ENCODE measurements at places on chromosomes 4 and X. TPM values are rescaled to one million over a fixed set of nuclear protein-coding genes. Genes with fewer than 3 reads are reported as not detected.

The REPS2 gene
- 1.2 TPM for total RNA-seq

The ANXA10 gene
- 3.4 TPM for total RNA-seq

The ADH6 gene
- not detected for total RNA-seq

The TEX11 gene
- not detected for total RNA-seq

The NXF2B gene
- total RNA-seq: not detected

The SPANXN4 gene
- total RNA-seq: not detected

The BMX gene
- not detected for total RNA-seq

The NPFFR2 gene
- not detected for total RNA-seq

The EDA2R gene
- total RNA-seq: 12.2 TPM

The DDIT4L gene
- total RNA-seq: 0.32 TPM

The GPM6B gene
- total RNA-seq: 0.11 TPM

The FAM47A gene
- total RNA-seq: not detected

The SLIT2 gene
- total RNA-seq: not detected

The TRPC5OS gene
- not detected for total RNA-seq

The CCDC110 gene
- total RNA-seq: 0.06 TPM

The SLC9B1 gene
- not detected for total RNA-seq

The SHROOM3 gene
- total RNA-seq: 11.1 TPM

The CRLF2 gene
- total RNA-seq: 1.0 TPM

The P2RY10 gene
- total RNA-seq: not detected

The GYPB gene
- not detected for total RNA-seq

The YY2 gene
- total RNA-seq: 2.5 TPM

The BRS3 gene
- not detected for total RNA-seq

The DCAF12L2 gene
- total RNA-seq: 0.07 TPM

The LEF1 gene
- total RNA-seq: not detected

The GABRQ gene
- 0.25 TPM for total RNA-seq

The SORCS2 gene
- 5.6 TPM for total RNA-seq

The TECRL gene
- total RNA-seq: not detected

The CT83 gene
- not detected for total RNA-seq

The DKK2 gene
- not detected for total RNA-seq

The PLP1 gene
- total RNA-seq: not detected

The ARSJ gene
- 5.0 TPM for total RNA-seq

The TMEM255A gene
- total RNA-seq: 0.11 TPM

The SCLT1 gene
- total RNA-seq: 5.8 TPM

The NDST4 gene
- total RNA-seq: not detected

The NR3C2 gene
- total RNA-seq: not detected

The PLS3 gene
- total RNA-seq: 213 TPM

The AKAP14 gene
- not detected for total RNA-seq

The TMPRSS11A gene
- not detected for total RNA-seq

The CPE gene
- 1.1 TPM for total RNA-seq

The WWC2 gene
- 19.0 TPM for total RNA-seq

The PDGFRA gene
- total RNA-seq: 0.40 TPM

The SLITRK4 gene
- total RNA-seq: not detected

The PCDH7 gene
- total RNA-seq: 0.12 TPM

The CENPVL3 gene
- 0.14 TPM for total RNA-seq

The ARMCX4 gene
- 0.34 TPM for total RNA-seq

The TXLNG gene
- total RNA-seq: 13.9 TPM

The ALAS2 gene
- not detected for total RNA-seq

The SERTM2 gene
- not detected for total RNA-seq

The RBM46 gene
- total RNA-seq: not detected

Measured in A549 treated with ZK216348 at 1 μM for 4 hours (cell line).